ENCODE measurements at places on chromosomes 7 and 10.

GRCh38 chr7:137628216-137628615, 218.6 kb downstream of the DGKI start:
- DNase-seq, result no peak

DNA sequence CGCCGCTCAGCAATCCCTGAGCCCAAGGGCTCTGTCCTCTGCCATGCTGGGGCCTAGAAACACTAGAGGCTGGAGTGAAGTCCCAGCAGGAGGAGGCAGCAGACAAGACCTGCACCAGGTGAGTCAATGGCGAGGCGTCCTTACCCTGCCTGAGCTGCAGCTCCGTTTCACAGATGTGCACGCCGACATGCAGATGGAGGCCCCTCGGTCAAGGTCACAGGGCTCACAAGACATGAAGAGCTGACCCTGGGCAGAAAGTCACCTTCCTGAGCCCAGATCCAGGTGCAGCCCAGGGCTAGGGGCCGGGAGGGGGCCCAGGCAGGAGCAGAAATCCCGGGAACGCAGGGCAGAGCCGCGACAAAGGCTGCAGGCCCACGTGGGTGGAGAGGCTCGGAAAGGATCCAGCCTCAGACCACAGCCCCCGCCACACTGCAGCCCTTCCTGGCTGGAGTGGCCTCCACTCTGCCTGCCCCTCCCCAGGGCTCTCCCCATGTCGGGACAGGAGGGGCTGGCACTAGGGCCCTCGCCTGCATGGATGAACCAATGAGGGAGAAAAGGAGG, 23.8 kb downstream of the PDGFA start:
- DNase-seq, result no peak

DNA sequence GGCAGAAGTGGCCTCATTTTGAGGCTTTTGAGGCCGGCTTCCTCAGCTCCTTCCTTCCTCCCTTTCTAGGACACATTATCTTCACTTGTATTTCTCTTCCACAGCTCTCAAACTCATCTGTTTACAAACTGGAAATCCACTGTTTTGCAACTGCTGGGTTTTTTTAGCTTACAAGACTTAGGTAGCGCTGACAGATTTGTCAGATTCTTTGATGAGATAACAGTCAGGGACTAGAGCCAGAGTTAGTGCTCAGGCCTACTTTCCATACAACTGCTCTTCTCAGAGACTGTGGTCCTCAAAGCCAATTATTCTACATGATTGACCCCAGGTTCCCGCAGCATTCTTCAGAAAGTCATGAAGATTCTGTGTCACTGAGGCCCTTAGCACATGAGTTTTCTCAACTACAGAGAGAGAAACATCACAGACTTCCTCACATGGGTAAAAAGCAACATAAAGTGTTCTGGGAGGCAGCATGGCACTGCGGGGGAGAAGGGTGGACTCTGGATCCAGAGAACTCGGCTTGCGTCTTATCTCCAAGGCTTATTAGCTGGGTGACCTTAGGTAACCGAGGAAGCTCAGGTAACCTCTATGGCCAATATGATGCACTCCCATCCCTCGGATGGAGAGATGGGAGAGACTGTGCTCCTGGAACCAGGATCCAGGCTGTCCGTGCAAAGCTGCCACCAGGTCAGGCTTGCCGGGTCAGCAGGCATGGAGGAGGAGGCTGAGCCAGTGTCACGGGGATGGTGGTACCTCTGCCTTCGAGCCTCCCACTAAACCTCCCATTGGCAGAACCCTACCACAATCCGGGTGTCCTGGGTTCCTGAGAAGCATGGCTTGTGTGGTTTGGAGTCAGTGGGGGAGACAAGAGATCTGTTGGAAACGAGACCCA, 10.5 kb downstream of the DDC start:
- DNase-seq, result no peak

DNA sequence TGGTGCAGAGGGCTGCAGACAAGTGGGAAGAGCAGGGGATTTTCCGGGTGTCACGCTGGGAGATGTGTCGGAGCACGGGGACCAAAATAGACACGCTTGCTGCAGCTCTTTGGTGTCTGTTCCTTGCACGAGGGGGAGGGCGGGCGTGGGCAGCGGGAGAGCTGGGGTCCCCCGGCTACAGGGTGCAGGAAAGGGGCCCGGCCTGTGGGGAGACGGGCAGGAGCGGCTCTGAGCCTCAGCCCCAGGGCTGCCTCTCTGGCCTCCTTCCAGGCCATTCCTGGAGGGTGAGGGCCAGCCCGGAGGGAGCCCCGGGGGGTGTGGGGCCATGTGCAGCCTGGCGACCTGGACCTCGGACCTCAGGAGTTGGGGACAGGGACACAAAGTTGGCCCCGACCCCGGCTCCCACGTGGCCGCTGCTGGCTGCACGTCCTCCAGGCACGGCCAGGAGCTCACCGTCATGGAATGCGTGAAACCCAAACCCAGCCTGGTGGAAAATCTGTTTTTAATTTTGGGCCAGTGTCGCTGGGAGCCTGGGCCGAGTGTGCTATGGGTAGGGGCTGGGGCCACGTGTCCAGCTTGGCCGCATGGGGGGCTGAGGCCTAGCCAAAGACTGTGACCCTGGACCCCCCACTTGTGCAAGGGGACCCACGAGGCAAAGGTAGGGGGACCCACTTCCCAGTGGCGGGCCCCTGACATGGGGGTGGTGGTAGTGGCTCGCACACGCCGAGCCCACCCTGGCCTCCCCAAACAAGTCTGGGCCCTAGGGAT, 6.6 kb downstream of the TTYH3 start:
- DNase-seq, result no peak

DNA sequence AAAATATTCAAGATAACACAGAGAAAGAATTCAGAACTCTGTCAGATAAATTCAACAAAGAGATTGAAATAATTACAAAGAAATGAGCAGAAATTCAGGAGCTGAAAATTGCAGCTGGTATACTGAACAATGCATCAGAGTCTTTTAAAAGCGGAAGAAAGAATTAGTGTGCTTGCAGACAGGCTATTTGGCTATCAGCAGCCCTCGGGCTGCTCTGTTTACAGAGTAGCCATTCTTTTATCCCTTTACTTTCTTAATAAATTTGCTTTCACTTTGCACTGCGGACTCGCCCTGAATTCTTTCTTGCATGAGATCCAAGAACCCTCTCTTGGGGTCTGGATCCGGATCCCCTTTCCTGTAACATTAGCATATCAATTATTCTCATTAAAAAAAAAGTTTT, 1040.0 kb downstream of the SORCS3 start:
- DNase-seq, result no peak

DNA sequence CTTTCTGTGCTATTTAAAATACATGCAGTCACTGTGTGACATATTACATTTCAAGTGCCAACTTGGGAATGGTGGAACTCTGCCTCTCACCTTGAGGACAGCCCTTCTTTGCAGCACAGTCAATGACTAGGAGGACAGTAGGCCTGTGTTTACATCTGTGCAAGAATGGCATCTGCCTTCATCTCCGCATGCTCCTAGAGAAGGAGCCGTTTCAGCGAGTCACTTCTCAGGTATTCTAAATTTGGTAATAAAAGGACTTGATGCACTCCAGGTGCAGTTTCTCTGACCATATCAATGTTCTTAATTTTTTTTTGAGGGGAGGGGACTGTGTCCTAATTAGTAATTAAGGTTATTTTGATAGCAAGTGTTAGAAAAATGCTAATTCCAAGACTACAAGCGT, 128.9 kb downstream of the SDK1 start:
- DNase-seq, result no peak

DNA sequence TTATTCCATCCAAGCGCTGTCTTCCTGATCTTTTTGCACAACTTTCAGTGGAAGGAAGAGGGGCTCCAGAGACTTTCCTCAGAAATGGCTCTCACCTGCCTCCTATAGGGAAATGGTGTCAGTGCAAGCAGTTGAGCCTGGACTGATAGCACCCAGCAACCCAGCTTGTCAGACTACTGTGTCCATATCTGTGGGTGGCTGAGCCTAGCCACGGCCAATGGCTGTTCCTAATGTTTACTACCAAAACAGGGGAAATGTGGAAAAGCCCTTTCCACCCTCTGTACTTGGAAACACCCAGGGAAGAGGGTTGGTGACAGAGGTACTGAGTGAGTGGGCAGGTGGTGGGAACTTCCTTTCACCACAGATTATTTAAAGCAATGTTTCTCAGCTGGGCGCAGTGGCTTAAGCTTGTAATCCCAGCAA, 4.3 kb upstream of the YKT6 start:
- DNase-seq, result peak; percentile 52

- DNase-seq, result peak; percentile 9
These were observed 1.9 kb downstream of the HHEX start for GRCh38 chr10:92691591-92692079.

- no peak for DNase-seq
These were observed 324.2 kb upstream of the ZMIZ1 start for GRCh38 chr10:78744491-78745090.

GRCh38 chr10:131500181-131500580, 188.7 kb upstream of the TCERG1L start:
- DNase-seq, result no peak

DNA sequence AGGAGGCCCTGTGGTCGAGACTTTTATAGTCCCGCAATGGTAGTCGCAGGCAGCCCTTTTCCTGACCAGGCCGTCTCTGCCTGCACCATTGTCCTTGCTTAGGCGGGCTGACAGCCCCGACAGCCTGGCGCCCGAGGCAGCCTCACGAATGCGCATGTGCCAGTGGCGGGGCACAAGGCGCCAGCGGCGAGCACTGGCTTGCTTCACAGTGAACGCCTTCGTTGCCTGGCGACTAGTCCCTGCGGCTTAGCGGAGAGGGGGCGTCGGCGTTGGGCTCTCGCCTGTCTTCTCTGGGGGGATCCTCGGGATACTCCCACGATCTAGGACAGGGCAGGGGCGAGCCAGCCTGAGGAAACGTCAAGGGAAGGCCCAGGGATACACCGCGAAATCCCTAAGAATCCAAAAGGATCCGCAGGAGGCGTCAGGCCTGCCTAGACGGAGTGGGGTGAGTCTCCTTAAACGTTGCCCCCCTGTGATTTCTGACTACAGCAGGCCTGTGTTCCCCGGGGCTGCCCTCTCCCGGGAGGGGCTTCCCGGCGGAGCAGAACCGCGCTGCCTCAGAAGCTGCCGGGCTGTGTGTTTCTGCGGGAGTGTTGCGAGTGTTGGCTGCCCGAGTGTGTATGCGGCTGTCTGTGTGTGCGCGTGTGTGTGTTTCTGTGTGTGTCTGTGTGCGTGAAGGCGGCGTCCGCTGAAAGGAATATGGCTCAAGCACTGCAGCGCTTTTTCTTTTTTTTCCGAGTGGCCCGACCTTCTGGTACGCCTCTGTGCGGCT, 20.5 kb upstream of the ZNF273 start:
- DNase-seq, result no peak

DNA sequence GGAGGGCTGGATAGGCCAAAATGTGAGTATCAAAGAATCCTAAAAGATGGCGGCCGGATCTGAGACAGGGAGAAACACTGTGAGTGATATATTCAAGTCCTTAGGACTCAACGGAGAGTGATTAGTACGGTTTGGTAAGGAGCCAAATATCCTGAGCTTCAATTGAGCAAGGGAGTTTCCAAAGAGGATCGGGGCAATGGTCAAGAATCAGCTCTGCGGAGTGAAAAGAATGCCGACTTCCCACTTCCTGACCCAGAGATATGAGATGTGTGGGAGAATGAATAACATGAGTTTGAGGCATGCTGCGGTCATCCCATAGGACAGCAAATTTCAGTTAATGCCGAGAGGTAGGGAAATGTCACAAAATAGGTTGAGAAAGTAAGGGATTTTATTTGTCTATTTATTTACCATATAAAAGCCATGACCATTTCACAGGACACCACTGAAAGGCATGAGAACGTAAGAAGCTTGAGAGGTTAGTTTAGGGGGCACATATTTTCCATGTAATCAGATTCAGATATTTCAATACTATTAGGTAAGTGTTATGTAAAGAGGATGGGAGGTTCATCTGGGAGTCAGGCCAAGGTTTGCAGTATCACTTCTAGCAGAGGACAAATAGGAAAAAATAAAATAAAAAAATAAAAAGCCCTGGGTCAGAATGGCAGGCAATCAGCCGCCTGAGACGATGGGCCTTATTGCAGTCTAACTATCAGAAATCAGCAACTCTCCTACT, 165.6 kb downstream of the HGF start:
- DNase-seq, result no peak

DNA sequence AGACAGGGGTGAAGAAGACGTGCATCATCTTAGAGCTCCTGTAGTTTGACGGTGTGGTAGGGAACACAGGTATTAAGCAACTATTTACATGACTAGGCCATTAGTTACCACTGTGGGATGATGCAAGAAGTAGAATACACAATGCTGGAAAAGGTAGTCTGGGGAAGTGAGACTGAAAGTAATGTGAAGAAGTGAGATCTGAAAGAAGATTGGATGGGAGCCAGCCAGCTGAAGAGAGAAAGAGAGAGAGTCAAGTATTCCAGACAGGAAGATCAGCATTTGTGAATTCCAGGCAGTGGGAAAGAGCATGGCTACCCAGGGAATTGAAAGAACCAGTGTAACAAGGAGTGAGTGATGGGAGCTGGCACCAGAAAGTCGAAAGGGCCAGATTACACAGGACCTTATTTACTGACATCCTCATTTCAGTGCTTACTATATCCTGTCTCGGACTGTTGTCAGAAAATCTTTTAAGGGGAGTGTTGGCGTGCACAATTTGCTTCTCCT, 4.0 kb upstream of the CFAP58 start:
- DNase-seq, result no peak

- peak; percentile 41 for DNase-seq
These were observed at the start of gene NUDT13 for GRCh38 chr10:73110345-73110849. Gene NUDT13 (plus strand): TSS chr10:73110455. CDS start chr10:73114366, 3,911 bp downstream.

DNA sequence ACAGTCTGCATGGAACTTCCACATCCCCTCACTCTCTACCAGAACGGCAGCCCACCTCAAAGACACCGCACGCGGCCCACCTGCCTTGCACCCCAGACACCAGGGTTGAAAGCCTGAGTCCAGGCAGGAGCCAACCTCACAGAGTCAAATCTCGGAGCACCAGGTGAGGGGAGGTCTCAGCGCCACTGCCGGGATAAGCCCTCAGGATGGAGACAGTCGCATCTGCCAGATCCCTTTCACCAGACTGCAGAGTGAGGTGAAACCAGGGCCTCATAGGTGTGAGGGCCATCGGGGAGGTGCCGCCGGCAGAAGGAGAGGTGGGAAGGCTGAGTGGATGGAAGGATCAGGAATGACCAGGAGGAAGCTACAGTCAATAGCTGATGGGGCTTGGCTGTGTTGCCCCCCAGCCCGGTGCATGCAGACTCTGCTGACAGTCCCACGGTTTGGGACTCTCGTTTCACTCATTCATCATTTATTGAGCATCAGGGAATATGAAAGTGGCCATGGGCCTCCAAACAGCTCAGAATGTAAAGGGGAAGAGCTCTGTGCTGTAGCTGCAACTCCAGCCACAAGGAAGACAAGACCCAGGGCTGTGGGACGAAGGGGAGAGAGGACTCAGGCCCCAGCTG, 315.0 kb downstream of the PTPRN2 start:
- DNase-seq, result no peak

GRCh38 chr10:101014230-101014884, 14.7 kb downstream of the LZTS2 start:
- DNase-seq, result peak; percentile 92

Measured in neural crest cell (in vitro differentiated cells).